Inflammatory macrophage (primary cell): ENCODE measurements at places on chromosomes 5 and 9.

- no peak for DNase-seq
Observed at GRCh38 chr5:59317023-59317773, 576.3 kb downstream of the PDE4D start.

DNA sequence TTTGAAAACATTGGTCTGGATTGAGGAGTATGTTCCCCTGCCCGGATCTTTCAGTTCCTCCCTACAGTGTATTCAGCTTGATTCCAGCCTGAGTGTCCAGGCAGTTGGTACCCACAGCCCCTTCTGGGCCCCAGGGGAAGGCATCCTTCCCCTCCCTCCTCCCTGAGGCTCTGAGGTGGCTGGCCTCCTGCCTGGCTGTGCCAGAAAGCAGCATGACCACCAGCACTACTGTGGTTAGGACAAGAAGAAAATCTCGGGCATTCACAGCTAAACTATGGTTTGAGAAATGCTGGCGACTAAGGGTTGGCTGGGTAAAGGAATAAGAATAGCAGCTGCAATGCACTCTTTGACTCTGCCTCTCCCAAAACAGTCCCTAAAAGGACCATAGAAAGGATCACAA lies 84.6 kb upstream of the LIFR start:
- no peak for DNase-seq

DNA sequence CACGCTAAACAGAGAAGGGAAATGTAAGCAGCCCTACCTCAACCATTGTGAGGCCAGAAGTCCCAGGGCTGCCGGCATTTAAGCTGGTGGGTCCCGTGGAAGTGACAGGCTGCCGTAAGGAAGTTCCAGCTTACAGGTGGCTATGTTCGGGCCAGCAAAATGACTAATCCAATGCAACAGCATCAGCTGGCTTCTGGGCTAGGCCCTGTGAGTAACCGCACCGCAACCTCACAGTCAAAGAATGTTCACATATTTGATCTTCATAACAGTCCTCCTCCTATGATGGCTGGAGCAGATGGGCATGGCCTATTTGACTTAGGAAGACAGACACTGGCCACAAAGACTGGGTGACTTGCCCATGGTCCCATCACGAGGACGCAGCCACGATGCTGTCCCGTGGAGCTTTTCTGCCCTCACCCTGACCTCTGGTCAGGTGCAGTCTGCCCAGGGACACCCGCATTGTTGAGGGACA lies 88.2 kb downstream of the LIFR start:
- no peak for DNase-seq

GRCh38 chr9:8907868-8908267 lies 1108.3 kb upstream of the DMAC1 start:
- no peak for DNase-seq

DNA sequence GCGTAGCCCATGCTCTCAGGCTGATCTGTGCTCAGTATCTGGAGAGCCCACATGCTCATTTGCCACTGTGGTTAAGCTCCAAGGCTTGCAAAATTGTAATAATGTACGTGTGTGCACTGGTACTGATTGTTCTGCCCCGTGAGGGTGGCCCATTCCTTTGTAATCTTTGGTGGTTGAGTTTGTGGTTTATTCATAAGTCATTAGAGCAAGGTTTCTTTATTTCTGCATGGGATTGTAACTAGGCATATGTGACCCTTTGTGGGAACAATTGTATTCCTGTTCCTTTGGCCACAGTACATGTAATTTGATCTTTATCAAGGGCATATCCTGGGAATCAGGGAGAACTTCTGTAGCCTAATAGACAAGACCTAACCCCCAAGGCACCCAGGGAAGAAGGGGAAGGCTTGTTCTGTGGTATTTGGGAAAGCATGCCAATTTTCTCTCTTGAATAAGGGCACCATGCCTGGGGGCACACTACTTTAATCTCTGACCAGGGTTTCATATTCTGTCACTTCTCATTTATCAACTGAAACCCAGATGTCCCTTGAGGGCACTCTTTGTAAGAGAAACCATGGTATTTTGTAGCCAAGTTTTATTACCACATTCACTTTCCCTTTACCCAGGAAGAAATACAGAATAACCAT lies 74.6 kb downstream of the NPR3 start:
- no peak for DNase-seq

DNA sequence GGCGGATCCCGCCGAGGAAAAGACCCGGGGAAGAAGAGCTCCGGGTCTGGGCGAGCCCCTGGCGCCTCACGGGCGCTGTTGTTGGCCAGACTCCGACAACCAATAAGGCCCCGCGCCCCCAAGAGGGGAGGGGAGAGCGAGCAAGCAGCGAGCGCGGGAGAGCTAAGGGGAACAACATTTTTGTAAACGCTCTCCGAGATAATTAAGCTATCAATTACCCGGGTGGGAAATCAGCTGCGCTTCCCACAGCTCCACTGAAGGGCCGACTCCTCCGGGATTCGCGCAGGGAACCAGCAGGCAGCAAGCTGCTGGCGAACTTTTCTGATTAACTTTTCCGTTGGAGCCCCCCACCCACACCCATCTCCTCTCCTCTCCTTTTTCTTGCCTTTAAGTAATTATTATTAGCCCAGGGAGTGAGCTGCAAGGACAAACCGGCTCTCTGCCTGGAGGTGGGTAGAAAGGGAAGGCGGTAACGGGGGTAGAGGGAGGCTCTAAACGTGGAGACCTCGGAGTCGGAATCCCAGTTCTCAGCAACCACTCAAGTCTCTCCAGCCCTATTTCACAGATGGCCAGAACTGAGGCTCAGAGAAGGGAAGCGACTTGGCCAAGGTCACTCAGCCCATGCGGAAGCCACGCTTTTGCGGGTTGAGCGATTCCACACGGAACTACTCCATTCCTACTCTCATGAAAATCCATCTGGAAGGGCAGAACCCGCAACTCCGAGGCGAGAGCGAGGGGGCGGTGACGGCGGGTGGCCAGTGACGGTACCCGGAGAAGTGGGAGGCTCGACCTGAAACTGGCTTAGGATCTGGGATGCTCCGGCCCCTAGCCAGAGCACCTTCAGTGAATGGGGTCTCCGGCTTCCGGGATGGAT lies 1.3 kb downstream of the ASTN2 start:
- DNase-seq, result no peak

DNA sequence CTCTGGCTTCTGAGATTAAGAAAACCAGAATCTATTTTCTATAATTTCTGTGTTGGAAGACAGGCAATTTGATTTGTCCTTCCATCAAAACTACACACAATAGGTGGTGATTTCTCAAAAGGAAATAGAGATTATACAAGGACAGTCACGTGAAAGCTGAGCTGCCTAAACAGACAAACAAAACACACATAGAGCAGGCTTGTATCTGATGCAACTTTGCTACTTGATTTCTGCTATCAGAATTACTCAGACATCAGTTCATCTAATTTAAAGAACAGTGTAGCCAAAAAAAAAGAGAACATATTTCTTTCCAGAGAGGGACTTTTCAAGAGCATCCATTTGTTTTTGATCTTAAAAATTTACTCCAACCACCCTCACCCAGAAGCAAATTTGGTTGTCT lies 2128.3 kb upstream of the C9orf72 start:
- DNase-seq, result no peak

GRCh38 chr9:125436613-125437443 lies 175.2 kb downstream of the GAPVD1 start:
- DNase-seq, result no peak

- no peak for DNase-seq
Observed at GRCh38 chr5:11467588-11467987, 436.7 kb downstream of the CTNND2 start.

- DNase-seq, result no peak
Observed at GRCh38 chr9:19999491-20000057, 210.7 kb upstream of the SLC24A2 start.

GRCh38 chr5:91742550-91742949 lies 359.4 kb upstream of the ARRDC3 start:
- DNase-seq, result no peak

DNA sequence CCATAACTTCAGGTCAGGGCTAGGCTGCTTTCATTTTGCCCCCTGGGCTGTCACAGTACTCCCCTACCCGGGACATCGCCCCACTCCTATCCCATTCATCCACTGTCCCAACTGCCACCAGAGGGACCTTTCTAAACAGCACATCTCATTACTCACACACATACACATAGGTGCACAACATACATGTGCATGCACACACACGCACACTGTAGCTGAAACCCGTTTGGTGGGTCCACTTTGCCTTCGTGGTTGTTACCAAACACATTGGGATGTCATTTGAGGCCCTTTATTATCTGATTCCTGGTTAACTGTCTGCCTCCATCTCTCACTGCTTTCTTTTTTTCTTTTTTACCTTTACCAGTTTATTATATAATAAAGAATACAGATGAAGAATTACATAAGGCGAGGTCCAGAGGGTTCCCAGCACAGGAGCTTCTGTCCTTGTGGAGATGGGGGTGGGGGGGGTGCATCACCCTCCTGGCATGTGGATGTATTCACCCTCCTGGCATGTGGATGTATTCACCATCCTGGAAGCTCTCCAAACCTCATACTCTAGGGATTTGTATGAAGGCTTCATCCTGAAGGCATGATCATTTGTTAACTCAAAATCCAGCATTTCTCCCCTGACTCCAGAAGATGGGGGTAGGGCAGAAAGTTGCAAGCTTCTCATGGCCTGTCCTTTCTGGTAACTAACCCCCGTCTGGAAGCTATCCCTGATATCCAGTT lies 186.0 kb downstream of the GOLPH3 start:
- DNase-seq, result no peak

DNA sequence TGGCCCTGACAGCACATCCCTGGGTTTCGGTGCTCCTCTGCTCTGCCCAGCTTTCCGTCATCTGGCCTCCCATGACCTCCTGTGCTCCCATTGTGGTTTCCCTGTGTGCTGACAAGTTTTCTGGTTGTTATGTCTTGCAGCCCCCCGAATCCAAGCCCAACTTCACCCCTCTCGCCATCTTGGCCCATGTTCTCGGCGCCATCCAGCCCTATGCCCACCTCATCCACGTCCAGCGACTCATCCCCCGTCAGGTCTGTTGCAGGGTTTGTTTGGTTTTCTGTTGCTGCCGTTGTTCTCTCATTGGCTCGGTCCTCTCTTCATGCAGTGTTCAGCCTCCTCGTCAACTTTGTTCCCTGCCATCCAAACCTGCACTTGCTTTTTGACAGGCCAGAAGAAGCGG lies 196.4 kb downstream of the NR3C1 start:
- DNase-seq, result no peak

- DNase-seq, result peak; percentile 48
Observed at GRCh38 chr5:135718151-135718550, 116.3 kb upstream of the SLC25A48 start.

DNA sequence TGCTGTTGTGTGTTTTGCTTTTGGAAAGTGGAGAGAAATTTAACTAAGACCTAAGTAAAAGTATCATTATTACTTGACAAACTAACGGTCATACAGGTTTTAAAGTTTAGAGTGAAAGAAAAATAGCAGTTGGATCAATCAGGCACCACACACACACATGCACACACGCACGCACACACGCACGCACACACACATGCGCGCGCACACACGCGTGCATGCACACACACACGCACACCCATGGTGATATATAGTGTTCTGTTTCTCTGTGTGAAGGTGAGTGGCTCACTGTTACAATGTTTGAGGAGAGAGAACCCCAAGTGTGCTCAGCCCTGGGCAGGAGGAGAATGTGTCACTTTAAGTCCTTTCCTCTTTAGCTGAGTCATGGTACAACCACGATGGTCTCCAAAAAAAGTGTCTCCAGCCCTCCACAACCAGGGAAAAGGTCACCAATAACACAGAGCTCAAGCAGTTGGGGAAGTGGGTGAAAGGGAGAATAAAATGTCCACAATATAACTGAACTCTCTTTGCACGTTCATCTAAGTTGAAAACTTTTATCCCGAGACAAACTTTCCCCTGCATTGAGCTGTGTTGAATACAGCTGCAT lies 3.2 kb downstream of the ZNF366 start:
- peak; percentile 78 for DNase-seq

DNA sequence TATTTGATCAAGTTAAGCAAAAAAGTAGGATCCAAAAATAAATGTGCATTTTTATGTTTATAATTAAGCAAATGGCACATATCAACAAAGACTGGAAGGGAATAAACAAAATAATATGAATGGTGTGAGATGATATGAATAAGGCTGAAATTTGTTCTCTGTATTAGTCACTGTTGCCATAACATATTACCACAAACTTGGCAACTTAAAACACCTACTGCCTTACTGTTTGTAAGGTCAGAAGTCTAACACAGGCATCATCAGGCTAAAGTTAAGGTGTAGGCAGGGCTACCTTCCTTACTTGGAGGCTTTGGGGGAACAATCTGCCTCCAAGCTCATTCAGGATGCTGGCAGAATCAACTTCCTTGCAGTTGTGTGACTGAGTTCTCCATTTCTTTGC lies 19.3 kb downstream of the PGGT1B start:
- no peak for DNase-seq

GRCh38 chr9:113492343-113493202 lies 29.0 kb downstream of the RGS3 start:
- peak; percentile 40 for DNase-seq

DNA sequence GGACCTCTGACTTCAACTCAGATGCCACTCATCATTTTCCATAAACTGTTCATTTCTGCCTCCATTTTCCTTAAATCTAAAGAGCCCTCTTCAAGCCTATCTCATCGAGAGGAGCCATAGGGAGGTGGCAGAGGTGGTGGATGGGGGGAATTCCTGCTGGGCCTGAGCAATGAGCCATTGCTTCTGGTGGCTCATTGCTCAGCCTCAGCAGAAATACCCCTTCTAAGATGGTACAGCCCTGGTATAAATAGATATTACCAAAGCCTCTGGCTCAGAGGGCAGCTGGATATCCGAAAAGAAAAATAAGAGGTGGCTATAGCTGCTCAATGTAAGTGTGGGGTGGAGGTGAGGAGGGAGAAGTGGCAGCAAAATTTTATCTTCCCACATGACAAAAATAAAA lies 313.5 kb downstream of the CAAP1 start:
- no peak for DNase-seq

- DNase-seq, result no peak
Observed at GRCh38 chr5:61587125-61587524, 255.1 kb downstream of the ZSWIM6 start.

DNA sequence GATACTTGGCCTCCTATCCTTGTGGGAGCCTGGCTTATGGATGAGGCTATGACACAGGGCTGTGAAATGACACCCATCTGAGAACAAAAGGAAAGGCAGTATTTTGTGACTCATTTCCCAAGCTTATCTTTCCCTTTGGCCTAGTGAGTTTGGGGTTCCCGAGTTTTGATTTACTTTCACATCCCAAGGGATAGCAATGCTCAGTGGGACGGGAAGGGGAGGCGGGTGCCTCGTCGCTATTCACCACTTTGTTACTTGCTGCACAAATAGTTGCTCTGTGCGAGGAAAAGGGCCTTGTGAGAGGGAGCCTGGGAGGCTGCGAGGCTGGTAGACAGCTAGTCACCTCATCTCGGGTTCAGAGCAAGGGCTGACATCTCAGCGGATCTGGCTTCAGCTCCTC lies 59.1 kb upstream of the ENTREP1 start:
- no peak for DNase-seq

- DNase-seq, result no peak
Observed at GRCh38 chr9:12884736-12885395, 110.0 kb downstream of the LURAP1L start.

GRCh38 chr5:93594591-93595419 lies 11.8 kb downstream of the NR2F1 start:
- no peak for DNase-seq

GRCh38 chr9:33748633-33749304 lies 46.6 kb upstream of the PRSS3 start:
- no peak for DNase-seq
